ENCODE measurements at places on chromosomes 4 and X. TPM values are rescaled to one million over a fixed set of nuclear protein-coding genes. Genes with fewer than 3 reads are reported as not detected.

The PDLIM3 gene
- total RNA-seq: 14.3 TPM

The HSFX4 gene
- total RNA-seq: not detected

The ADRA2C gene
- total RNA-seq: 3.7 TPM

The BMX gene
- 0.41 TPM for total RNA-seq

The DAPP1 gene
- 0.41 TPM for total RNA-seq

The EGF gene
- total RNA-seq: under 0.01 TPM

The GPRASP1 gene
- total RNA-seq: 31.0 TPM

The GLUD2 gene
- 1.2 TPM for total RNA-seq

The BANK1 gene
- total RNA-seq: under 0.01 TPM

The HCCS gene
- 15.1 TPM for total RNA-seq

The GPR119 gene
- total RNA-seq: not detected

The FATE1 gene
- total RNA-seq: not detected

The PABPC5 gene
- total RNA-seq: 14.3 TPM

The TBC1D1 gene
- total RNA-seq: 64.8 TPM

The CENPVL3 gene
- 2.4 TPM for total RNA-seq

The ARHGAP10 gene
- total RNA-seq: 2.9 TPM

The HERC6 gene
- 3.7 TPM for total RNA-seq

The MAOB gene
- total RNA-seq: 4.9 TPM

The PDE5A gene
- total RNA-seq: 21.2 TPM

The UGT2B11 gene
- not detected for total RNA-seq

The HTN3 gene
- not detected for total RNA-seq

The RHOXF1 gene
- total RNA-seq: not detected

The HHIP gene
- total RNA-seq: 0.82 TPM

The ZNF630 gene
- total RNA-seq: 8.6 TPM

The ADGRG4 gene
- total RNA-seq: not detected

The VCX gene
- total RNA-seq: not detected

Measured in frontal cortex (tissue), 4 donors.